PC-9 (cell line): ENCODE measurements at places on chromosomes 6 and 20. TPM values are rescaled to one million over a fixed set of nuclear protein-coding genes. Genes with fewer than 3 reads are reported as not detected.

DNA sequence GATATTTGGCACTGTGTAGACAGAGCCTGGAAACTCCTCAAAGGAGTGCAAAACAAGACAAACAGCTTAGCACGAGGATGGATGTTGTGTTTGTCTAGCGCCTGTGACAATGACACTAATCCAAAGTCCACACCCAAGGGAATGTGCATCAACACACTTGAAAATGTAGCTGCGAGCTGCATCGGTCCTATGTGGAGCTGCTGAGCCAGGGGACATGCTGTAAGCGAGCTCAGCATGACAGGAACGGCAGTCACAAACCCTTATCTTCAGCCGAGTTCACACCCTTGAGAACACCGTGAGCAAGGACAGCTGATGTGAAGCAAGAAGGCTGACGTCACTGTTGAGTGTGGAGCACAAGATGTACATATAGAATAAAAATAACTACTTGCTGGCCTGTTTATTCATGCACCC is 684.3 kb downstream of the QKI start:
- no peaks in the 10 kb centered on the region for H3K36me3 ChIP-seq
- no peak for DNase-seq
- H3K4me3 ChIP-seq: no peak overlapping the region
- H3K4me1 ChIP-seq: no peaks in the 10 kb centered on the region
- H3K27me3 ChIP-seq: no peaks in the 10 kb centered on the region
- H3K27ac ChIP-seq: no peak overlapping the region

- no peaks in the 10 kb centered on the region for H3K4me1 ChIP-seq
- no peak overlapping the region for H3K4me3 ChIP-seq
- H3K27ac ChIP-seq: no peak overlapping the region
Measured at GRCh38 chr6:37607944-37608343, 89.7 kb downstream of the MDGA1 start.

FAM83C gene
- total RNA-seq: not detected in 2 replicates

DNA sequence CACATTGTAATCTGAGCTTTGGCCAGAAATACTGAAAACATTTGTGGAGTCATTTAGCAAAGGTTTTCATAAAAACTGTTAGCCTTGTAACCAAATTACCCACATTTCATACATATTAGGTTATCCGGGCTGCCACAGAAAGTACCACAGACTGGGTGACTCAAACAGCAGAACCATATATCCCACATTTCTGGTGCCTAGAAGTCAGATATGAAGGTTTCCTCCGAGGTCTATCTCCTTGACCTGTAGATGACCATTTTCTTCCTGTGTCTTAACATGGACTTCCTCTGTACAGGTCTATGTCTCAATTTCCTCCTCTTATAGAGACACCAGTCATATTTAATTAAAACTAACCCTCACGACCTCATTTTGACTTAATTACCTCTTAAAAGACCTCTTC is 49.5 kb upstream of the SMIM28 start:
- DNase-seq: no peak
- H3K27me3 ChIP-seq: no peaks in the 10 kb centered on the region
- no peak overlapping the region for H3K4me3 ChIP-seq
- peaks cover 34% of the 10 kb centered on the region for H3K36me3 ChIP-seq

IRAK1BP1 gene
- 4.3 TPM in 2 replicates for total RNA-seq

- H3K27ac ChIP-seq: peak overlapping the region; percentile 53
- H3K4me3 ChIP-seq: peak overlapping the region; percentile 76
- H3K4me1 ChIP-seq: peaks cover 42% of the 10 kb centered on the region
Measured at GRCh38 chr6:106511288-106512047, 117.8 kb downstream of the RTN4IP1 start.

QKI gene
- total RNA-seq: 47.1 and 50.8 TPM in 2 replicates

DNA sequence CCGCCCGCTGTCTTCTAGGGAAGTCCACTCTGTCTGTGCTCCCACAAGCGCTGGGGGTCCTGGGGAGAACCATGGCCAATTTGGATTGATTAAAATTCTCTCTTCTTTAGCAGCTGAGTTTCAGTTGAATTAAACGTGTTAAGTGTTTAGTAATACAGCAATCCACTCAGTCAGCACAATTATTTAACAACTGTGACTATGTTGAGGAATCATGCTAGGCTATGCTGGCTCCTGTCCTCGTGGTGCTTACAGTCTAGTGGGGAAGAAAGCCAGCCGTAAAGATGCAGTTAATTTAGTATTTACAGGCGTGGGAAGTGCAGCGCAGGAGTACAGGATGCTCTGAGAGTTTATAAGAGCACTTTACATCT is 88.9 kb upstream of the FOXP4 start:
- no peak overlapping the region for H3K4me3 ChIP-seq
- H3K4me1 ChIP-seq: peaks cover 11% of the 10 kb centered on the region
- H3K36me3 ChIP-seq: no peaks in the 10 kb centered on the region
- DNase-seq: no peak
- peaks cover 15% of the 10 kb centered on the region; the same call in 1 of the 2 replicates for H3K27me3 ChIP-seq

- peak; percentile 44 for DNase-seq
- H3K36me3 ChIP-seq: no peaks in the 10 kb centered on the region
- peaks cover 39% of the 10 kb centered on the region for H3K27me3 ChIP-seq
- H3K4me3 ChIP-seq: no peak overlapping the region
Measured at GRCh38 chr20:63442100-63442493, 30.4 kb downstream of the KCNQ2 start.

- no peak overlapping the region for H3K27ac ChIP-seq
- H3K27me3 ChIP-seq: no peaks in the 10 kb centered on the region
- DNase-seq: no peak
- H3K4me1 ChIP-seq: no peaks in the 10 kb centered on the region
- H3K36me3 ChIP-seq: no peaks in the 10 kb centered on the region
- no peak overlapping the region for H3K4me3 ChIP-seq
Measured at GRCh38 chr6:2186516-2186915, 58.9 kb downstream of the GMDS start.

DNA sequence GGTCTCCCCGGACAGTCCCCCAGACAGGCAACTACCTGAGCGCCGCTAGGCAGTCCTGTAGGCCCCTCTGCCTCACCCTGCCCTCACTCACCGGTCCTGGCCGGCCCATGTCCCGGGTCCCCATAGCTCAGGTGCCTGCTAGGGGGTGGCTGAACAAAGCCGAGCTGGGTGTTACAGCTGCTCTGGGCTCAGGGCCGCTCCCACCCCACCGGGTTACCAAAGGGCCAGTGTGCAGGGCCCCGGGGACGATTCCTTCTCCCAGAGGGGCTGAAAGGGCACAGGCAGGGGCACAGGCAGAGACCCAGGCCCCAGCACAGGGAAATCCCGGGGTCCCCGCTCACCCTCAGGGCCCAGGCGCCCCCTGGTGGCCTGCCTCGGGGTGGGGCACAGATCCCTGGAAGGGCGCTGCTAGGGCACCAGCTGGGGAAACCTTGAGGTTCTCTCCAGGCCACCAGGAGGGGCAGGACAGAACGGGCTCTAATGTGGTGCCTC is 118.4 kb downstream of the GRM4 start:
- H3K27ac ChIP-seq: no peak overlapping the region
- peaks cover 96% of the 10 kb centered on the region for H3K27me3 ChIP-seq
- no peak for DNase-seq
- H3K4me3 ChIP-seq: no peak overlapping the region
- H3K4me1 ChIP-seq: no peaks in the 10 kb centered on the region

DNA sequence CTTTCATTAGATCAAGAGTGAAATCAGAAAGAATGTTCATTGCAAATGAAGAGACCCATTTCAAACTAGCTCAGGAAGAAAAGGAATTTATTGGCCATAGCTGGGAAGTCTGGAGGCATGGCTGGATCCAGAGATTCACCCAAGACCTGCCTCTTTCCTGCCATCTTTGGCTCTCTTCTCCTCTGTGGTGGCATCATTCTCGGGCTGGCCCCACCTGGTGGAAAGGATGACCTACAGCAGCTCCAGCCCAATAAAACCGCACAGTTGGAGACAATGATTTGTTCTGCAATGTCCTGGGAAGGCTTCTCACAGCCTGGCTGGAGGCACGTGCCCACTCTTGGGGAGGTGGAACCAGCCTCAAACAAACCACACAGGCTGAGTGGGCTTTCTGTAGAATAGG is 18.1 kb upstream of the FERMT1 start:
- H3K27ac ChIP-seq: no peak overlapping the region
- DNase-seq: no peak
- no peaks in the 10 kb centered on the region for H3K4me1 ChIP-seq
- no peak overlapping the region for H3K4me3 ChIP-seq

BANF2 gene
- total RNA-seq: not detected in 2 replicates

SYNDIG1 gene
- 0.17 and 0.35 TPM in 2 replicates for total RNA-seq

DNA sequence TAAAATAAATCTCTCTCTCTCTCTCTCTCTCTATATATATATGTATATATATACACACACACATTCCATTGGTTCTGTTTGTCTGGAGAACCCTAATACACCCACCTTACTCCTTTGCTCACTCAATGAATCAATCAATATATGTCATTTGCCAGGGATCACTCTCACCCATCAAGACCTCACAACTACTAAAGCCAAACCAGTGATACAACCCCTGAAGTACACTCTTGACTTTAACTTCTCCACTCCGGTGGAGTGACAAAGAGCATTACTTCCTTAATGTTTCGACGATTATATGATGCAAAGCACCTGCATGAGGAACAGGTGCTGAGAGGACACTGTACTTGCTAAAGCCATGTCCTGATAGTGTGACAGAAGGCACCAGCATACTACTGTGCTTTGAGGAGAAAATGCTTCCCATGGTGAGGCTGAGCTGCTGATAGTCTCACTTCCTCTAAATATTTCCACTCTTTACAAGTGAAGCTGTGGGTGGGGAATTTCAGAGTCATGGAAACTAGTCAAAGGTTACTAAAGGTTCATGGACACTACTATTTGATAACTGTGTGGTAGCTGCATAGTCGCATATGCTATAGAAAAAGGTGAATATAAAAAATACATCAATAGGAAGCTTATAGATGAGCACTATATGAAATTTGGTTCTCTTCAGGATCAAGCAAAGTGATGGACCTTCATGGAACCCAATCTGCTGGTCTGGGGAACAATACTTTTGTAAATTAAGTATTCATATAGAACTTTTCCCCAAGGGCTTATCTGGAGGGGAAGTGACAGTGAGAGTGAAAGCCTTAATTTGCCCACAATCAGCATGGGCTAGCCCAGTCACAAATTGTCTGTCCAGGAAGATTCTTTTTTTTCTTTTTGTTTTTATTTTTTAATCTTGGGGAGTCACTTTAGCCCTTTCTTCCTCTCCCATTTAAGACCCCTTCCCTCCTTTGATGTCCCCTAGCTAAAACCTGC is 141.9 kb upstream of the NEDD9 start:
- H3K36me3 ChIP-seq: no peaks in the 10 kb centered on the region
- no peaks in the 10 kb centered on the region for H3K27me3 ChIP-seq
- H3K4me1 ChIP-seq: no peaks in the 10 kb centered on the region
- H3K27ac ChIP-seq: no peak overlapping the region
- DNase-seq: no peak

DST gene
- total RNA-seq: 217 and 237 TPM in 2 replicates

TDP2 gene
- 83.0 and 95.8 TPM in 2 replicates for total RNA-seq

GRCh38 chr6:44010411-44011349 is 116.6 kb downstream of the MRPL14 start:
- H3K27me3 ChIP-seq: no peaks in the 10 kb centered on the region
- peaks cover 75% of the 10 kb centered on the region for H3K4me1 ChIP-seq
- 0 out of 2 replicates have a peak, but pooled peaks cover 9% of the 10 kb centered on the region for H3K36me3 ChIP-seq
- no peak overlapping the region for H3K4me3 ChIP-seq
- peak overlapping the region; percentile 91 for H3K27ac ChIP-seq

KCNS1 gene
- 0.15 TPM in 1 of 2 replicates, not detected in the other for total RNA-seq

DNA sequence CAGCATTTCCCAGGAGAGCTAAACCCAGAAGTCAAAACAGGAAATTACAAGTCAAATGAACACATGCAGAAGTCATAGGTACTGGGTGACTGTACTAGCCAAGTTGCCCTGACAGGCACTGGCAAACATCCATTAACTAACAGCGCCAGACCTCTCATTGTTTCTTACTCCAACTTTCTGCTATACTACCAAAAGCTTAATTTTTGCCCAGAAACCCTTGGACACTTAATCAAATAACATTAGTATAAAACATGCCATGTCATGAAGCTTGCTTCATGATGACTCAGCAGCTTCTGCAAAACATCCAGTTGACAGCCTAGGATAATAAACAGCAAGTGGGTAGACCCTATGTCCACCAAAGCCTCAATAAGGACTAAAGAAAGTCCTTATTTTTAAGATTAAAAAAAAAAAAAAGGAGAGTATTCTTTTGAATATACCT is 3.5 kb downstream of the NUP153 start:
- DNase-seq: peak; percentile 42
- peaks cover 24% of the 10 kb centered on the region for H3K4me1 ChIP-seq
- peak overlapping the region; percentile 73 for H3K4me3 ChIP-seq
- H3K27ac ChIP-seq: peak overlapping the region; percentile 89

GRCh38 chr6:92684386-92684785 is 735.0 kb downstream of the EPHA7 start:
- no peaks in the 10 kb centered on the region for H3K27me3 ChIP-seq
- H3K4me1 ChIP-seq: no peaks in the 10 kb centered on the region
- no peak for DNase-seq
- H3K36me3 ChIP-seq: no peaks in the 10 kb centered on the region
- H3K27ac ChIP-seq: no peak overlapping the region

DNA sequence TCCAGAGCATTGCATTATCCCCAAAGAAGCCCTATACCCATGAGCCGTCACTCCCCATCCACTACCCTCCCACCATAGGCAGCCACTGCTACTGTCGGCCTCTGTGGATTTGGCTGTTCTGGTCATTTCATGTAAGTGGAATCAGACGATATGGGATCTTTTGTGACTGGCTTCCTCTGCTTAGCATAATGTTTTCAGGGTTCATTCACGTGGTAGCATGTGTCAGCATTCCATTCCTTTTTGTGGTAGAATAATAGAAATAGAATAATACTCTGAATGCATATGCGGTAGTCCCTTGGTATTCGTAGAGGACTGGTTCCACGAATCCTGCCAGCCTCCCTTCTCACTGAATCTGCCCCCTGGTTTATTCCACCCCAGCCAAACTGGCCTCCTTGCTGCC is 402.6 kb upstream of the SULF2 start:
- no peaks in the 10 kb centered on the region for H3K36me3 ChIP-seq
- no peaks in the 10 kb centered on the region for H3K27me3 ChIP-seq
- no peak for DNase-seq
- no peak overlapping the region for H3K4me3 ChIP-seq
- H3K27ac ChIP-seq: no peak overlapping the region
- H3K4me1 ChIP-seq: peaks cover 24% of the 10 kb centered on the region

DNA sequence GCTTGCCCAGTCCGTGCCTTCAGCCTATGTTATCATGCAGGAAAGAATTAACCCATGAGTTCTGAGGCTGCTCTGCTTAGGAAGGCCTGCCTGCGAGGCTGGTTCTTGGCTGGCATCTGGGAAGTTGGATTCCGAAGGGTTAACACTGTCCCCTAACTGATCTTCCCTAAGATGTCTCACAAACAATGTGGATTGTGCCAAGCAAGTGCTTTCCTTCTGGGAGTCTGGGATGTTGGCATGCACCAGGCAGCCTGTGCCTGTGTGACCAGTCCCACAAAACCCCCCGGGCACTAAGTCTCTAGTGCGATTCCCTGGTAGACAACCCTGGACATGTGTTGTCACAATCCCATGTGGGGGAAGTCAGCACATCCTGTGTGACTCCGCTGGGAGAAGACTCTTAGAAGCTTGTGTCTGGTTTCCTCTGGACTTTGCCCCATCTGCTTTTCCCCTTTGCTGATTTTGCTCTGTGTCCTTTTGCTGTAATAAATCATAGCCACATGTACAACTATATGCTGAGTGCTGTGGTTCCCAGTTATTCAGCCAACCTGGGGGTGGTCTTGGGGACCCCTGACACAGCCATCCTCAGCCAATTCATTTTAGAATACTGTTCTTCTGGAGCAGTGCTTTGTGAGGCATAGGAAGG is 83.8 kb downstream of the SLC22A23 start:
- H3K27me3 ChIP-seq: no peaks in the 10 kb centered on the region
- H3K27ac ChIP-seq: no peak overlapping the region
- H3K36me3 ChIP-seq: no peaks in the 10 kb centered on the region
- H3K4me1 ChIP-seq: no peaks in the 10 kb centered on the region
